ENCODE measurements at places on chromosomes 16 and 17.

DNA sequence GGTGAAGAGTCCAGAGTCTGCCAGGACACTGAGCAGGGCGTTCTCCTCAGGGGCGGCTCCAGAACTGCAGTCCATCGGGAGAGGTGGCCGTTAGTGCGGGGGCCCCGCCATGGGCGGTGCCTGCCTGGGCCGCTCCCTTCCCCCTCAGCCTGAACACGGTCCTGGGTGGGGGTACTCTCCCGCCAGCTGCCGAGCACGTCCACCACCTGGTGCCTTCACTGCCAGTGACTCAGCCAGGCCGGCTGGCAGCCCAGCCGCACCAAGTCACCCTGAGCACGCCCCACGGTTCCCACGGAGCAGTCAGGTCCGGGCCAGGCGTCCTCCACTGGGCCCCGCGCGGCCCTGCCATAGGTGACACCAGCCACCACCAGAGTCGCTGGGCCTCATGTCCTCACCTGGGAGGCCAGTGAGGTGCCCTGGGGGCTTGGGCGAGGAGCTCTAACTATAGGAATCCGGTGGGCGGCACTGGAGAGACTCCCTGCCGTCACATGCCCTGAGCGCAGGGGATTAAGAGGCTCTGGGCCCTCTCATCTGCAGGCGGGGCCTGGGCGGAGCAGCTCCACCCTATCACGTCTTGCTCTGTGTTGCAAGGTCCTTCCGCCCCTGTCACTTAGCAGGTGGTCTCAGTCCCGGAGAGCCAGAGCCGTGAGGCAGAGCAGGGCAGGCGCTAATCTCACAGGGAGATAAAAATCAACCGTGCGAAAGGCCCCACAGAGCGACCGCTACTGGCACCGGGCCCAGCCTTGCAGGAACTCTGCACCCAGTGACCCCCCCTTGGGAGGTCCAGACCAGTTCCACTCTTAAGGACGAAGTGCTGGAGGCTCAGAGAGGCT lies 14.3 kb downstream of the PIEZO1 start:
- DNase-seq = no peak

- DNase-seq = no peak
Observed at GRCh38 chr17:41369023-41369422, 590 bp downstream of the KRT33B start.

GRCh38 chr16:54779549-54779948 lies 151.1 kb upstream of the IRX5 start:
- DNase-seq = no peak

GRCh38 chr17:8485491-8485890 lies 49.8 kb downstream of the NDEL1 start:
- no peak for DNase-seq

GRCh38 chr17:20114466-20114865 lies 105.3 kb downstream of the SPECC1 start:
- DNase-seq = no peak

DNA sequence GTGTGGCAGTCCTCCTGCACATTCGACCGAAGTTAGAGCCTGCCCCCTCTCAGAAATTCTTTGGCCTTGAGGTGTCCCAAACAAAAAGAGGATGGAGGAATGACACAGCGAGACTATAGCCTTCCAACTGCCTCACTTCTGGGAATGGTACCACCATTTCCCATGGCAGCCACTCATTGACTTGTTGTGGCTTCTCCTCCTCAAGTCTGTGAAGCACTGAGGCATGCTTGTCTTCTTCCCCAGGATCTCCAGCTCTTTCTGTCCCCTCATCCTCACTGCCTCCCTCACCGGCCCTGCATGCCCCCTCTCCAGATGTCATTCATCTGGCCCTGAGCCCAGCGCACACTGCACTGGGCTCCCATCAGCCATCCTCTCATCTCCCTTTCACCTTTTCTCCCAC lies 43.7 kb upstream of the DNAH9 start:
- DNase-seq = no peak

DNA sequence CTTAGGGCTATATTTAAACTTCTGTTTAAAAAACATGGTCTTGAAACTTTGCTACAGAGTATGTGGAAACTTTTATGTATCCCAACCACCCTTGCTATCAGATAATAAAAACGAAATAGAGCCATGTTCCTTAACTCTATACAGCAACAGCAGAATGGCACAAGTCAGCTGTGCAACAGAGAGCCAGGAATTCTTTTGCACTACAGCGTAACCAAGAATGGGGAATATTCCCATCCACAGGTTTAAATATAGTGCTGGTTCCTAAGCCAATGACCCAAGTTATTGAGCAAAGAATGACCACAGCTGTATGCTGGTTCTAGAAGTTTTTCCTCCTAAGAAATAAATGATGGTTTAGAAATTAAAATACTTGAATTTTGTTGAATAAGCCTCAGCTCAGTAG lies 33.1 kb downstream of the SETD6 start:
- DNase-seq = no peak

DNA sequence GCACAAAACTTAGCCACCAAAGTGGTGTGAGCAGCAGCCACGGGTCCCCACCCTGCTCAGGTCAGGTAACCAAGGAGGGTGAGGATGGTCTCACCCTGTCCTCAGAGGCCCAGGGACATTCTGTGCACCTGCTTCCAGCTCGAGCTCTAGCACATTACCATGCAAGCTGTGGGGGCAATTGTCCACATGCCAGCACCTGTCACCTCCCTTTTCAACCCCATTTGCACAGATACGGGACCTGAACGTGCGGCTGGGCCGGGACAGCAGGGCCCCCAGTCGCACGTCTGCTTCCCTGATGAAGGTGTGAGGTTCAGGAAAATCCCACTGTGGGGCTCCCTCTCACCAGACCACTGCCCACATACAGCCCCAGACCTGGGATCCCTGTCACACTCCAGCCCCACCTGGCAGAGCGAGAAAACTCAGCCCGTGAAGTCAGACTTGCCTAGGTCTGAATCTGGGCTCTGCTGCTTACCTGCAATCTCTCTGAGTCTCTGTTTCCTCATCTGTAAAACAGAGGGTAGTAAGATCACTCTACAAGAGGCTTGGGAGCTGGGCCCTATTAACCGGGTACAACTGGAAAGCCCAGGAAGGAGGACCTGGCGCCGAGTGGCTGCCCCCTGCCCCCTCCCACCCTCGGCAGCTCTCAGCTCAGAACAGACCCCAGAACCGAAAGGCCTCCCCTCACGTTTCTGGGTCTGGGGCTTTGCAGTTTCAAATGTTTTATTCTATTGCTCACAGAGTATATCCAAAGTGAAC lies 7.9 kb downstream of the WFIKKN2 start:
- no peak for DNase-seq

Data from activated CD4-positive, alpha-beta T cell treated with anti-CD3 and anti-CD28 coated beads, Interleukin-2, amount 50 U/mL, for 16 hours (primary cell).